ENCODE measurements at places on chromosomes 12 and 14. TPM values are rescaled to one million over a fixed set of nuclear protein-coding genes. Genes with fewer than 3 reads are reported as not detected.

PLA2G1B gene
- total RNA-seq: not detected

LIN7A gene
- total RNA-seq: 21.4 TPM

- H3K27ac ChIP-seq: no peak overlapping the region
- no peaks in the 10 kb centered on the region for H3K4me1 ChIP-seq
- no peak for DNase-seq
- H3K4me3 ChIP-seq: no peak overlapping the region
- H3K27me3 ChIP-seq: no peaks in the 10 kb centered on the region
Measured at GRCh38 chr12:94033101-94033500, 115.3 kb upstream of the PLXNC1 start.

DNA sequence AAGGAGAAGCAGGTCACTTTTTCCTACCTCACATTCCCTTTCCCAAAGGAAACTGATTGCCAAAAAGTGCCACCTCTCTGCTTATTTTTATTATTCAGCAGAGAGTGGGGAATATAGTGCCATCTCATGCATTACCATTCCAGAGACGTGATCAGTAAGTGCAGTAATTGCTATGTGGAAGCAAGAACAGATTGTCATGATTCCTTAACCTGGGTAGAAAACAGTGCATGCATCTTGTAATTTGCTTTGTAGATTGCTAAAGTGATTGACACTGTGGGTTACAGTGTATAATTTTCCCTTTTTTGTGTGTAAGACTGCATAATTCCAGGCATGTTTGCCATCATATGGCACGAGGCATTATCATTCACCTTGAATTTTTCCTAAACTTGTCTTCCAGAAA, 332.5 kb downstream of the DIO2 start:
- no peak overlapping the region for H3K4me3 ChIP-seq
- no peak for DNase-seq
- no peaks in the 10 kb centered on the region for H3K27me3 ChIP-seq
- no peak overlapping the region for H3K27ac ChIP-seq
- no peaks in the 10 kb centered on the region for H3K4me1 ChIP-seq
- H3K36me3 ChIP-seq: no peaks in the 10 kb centered on the region

DNA sequence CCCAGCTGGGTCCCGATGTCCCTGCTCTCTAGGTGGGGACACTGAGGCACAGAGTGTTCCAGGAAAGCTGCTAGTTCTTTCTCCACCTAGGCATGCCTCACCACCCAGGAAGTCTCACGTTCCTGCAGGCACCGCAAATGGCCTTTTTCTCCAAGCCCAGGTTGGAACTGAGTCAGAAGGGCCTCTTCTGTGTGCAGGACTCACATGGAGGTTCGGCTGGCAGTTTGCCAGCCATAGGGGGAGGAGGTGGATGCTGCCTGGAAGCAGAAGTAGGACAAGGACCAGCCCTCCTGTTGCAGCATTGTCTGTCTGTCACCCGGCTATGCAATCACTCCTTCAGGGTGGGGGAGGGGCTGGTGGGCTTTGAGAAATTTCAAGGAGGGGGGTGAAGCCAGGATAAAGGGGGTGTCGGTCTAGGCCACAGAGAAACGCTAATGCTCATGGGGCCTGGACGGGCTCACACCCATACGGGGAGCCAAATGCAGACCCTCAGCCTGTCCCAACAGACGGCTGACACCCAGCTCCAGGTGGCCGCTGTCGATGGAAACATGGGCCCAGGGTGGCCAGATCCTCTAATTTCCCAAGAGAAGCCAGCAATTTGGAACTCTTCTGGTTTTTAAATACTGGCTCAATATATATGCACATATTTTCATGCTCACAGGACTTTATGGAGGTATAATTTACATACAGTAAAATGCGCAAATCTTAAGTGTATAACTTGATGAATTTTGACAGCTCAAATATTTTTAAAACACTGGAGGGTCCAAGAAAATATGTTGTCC, 120.5 kb downstream of the PHETA1 start:
- no peaks in the 10 kb centered on the region for H3K27me3 ChIP-seq
- H3K4me3 ChIP-seq: no peak overlapping the region
- DNase-seq: peak; percentile 93
- H3K27ac ChIP-seq: no peak overlapping the region
- peaks cover 12% of the 10 kb centered on the region for H3K4me1 ChIP-seq
- no peaks in the 10 kb centered on the region for H3K36me3 ChIP-seq
